ENCODE measurements at places on chromosomes 12 and 14.

GRCh38 chr14:94697773-94698556 is 71.9 kb downstream of the GSC start:
- DNase-seq, result no peak

- no peak for DNase-seq
Measured at GRCh38 chr14:22265319-22266141, 323.5 kb downstream of the DAD1 start.

DNA sequence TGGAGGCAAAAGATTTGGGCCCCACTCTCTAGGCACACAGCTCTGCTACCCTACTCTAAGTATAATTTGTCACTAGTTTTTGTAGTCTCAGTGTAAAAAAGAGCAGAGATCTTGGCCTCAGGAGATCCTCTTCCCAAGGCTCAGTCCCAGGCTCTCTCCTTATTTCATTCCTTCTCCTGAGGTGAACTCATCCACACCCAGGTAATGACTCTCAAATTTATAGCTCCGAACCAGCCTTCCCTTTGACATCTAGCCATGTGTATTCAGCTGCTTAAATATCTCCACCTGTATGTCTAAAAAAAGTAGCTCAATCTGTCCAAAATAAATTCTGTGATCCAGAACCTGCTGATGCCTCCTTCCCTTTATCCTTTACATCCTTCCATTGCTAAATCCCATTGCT is 173.5 kb upstream of the HIF1A start:
- DNase-seq, result no peak

DNA sequence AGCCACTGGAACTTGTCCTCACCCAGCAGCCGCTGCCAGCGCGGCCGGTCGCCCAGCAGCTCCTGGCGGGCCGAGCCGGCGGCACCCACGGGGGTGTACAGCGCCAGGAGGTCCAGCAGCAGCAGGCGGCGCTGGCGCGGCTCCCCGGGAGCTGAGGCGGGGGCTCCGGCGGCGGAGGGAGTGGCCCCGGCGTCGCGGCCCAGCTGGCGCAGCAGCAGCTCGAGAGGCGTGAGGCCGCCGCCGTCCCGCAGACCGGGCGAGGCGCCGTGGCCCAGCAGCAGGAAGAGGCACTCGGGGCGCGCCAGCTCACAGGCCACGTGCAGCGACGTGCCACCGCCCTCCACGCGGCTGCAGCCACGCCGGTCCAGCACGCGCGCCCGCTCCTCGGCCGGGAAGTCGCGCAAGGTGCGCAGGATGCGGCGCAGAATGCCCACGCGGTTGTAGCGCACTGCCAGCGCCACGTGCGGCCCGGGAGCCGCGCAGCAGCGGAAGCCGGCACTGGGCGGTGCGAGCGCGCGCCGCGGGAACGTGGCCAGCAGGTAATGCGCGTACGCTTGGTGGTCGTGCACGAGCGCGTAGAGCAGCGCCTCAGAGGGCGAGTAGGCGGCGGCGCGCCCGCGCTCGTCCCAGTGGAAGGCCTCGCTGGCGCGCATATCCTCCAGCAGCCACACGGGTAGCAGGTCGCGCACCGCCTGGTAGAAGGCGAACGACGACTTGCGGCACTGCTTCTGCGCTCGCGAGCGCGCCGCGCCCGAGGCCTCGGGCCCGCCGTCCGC is 2.3 kb downstream of the ANKRD9 start:
- no peak for DNase-seq

DNA sequence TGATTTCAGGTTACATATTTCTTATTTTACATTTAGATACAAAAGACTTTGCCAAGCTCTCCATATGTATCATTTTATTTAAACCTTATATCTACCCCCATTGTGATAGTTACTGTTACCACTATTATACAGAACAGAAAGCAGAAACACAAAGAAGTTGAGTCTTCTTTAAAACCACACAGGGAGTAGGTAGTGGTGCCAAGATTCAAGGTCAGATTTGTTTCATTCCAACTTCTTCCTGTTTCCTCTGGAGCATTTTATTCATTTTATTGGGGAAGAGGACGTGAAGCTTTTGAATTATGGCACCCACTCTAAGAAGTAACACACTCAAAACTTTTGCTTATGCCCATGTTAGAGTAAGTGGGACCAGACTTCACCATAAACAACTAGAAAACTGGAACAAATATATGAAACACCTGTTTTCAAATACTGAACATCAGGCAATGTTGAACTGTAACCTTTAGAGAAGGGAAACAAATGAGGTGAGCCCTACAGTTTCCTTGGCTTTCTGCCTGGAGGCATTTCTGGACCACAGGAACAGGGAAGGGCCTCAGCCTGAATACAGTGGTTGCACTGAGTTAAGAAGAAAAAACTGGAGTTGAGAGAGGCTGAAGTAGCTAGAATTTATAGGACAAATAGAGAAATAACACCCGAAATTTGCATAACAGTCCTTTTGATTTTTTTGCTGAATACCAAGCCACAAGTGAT is 160.4 kb upstream of the SSTR1 start:
- no peak for DNase-seq

DNA sequence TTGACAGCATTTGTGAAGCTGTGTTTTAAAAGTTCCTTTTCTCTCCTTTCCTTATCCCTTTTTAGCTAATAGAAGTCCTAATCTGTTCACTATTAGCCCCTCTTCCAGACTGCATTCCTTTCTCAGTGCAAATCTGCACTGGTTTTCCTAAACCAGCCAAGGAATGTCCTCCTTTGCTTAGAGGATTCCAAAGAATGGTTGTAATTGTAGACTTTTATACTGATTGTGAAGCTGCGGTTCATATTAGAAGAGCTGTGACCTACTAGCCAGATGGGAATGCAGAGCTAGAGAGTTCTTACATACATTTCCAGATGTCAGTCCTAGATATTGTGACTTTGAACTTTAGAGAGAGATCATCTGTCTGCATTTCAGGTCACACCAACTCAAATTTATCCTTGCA is 79.8 kb downstream of the MYRFL start:
- no peak for DNase-seq

DNA sequence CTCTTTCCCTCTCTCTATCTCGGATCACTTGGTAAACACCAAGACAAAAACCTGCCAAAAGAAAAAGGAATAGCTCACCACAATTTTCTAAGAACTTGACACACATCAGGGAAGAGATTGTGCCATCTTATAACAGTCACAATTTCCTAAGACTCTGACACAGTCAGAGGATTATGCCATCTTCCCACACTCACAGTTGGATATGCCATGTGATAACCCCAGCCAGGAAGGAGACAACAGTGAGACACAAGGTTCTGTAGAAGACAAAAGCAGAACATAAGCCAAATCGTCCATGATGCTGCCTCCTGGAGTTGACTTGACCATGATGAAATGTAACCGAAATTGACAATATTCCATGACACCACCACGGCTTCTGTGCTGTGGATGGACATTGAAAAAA is 2.8 kb upstream of the CLEC9A start:
- DNase-seq, result no peak

GRCh38 chr14:97027256-97027999 is 230.2 kb downstream of the VRK1 start:
- DNase-seq, result no peak

GRCh38 chr12:54404061-54405004 is 14.7 kb downstream of the ITGA5 start:
- DNase-seq, result peak; percentile 31

DNA sequence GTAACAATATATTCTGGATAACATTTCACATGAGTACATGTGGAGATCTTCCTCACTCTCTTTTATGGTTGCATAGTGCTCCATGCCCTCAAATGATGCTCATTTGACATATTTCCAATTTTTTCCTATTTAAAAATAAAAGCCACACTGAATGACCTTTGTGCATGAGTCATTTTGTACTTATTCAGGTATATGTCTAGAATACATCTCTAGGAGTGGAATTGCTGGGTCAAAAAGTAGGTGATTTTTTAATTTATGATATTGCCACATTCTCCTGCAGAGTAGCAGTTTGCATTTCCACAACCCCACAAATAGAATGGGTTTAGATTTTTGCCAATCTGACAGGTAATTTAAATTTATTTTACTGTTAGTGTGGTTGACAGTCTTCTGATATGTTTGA is 104.8 kb downstream of the RPAP3 start:
- DNase-seq, result no peak
